ENCODE measurements at places on chromosomes 6 and 20.

GRCh38 chr6:122143813-122144601 lies 255.4 kb upstream of the HSF2 start:
- DNase-seq, result no peak
- H3K36me3 ChIP-seq, result no peaks in the 10 kb centered on the region
- no peak overlapping the region for H3K4me3 ChIP-seq
- no peaks in the 10 kb centered on the region for H3K4me1 ChIP-seq

GRCh38 chr6:90890683-90891330 lies 303.9 kb upstream of the MAP3K7 start:
- no peak overlapping the region for H3K27ac ChIP-seq
- no peaks in the 10 kb centered on the region for H3K4me1 ChIP-seq
- H3K36me3 ChIP-seq, result no peaks in the 10 kb centered on the region

DNA sequence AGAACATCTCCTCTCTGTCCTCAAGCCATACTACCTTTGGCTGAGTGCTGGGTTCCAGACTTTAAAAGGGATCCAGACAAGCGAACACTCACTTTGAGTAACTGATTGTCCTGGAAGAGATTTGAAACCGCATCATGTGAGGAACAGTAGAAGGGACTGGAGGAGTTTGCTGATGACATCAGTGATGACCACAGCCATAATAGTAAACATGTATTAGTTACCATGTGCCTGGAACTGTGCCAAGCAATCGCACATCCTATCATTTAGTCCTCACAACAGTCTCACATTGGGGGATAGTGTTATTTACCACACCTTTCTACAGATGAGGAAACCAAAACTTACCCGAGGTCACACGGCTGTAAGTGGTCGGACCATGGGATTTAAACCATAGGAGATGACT lies 39.8 kb downstream of the ARMC2 start:
- H3K36me3 ChIP-seq, result no peaks in the 10 kb centered on the region
- no peak for DNase-seq
- no peak overlapping the region for H3K27ac ChIP-seq
- H3K4me3 ChIP-seq, result no peak overlapping the region

DNA sequence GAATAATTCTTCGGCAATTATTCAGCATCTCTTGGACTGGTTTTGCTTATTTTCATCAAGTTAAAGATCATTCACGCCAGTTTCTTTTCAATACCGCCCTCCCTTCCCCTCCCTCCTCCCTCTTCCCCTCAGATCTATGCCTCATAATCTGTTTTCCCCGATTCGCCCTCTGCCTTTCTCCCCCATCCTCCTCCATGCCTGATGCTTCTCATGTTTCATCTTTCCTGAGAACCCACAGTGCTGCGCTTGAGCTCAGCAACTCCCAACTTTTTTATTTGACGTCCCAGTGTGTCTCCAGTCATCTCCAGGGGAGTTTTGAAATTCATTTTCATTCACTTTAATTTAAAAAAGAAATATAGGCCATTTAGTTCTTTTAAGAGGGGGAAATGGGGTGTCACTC lies 142.7 kb downstream of the PTPRT start:
- no peaks in the 10 kb centered on the region for H3K4me1 ChIP-seq
- no peak overlapping the region for H3K4me3 ChIP-seq
- no peaks in the 10 kb centered on the region for H3K36me3 ChIP-seq
- H3K27me3 ChIP-seq, result no peaks in the 10 kb centered on the region
- H3K27ac ChIP-seq, result no peak overlapping the region

DNA sequence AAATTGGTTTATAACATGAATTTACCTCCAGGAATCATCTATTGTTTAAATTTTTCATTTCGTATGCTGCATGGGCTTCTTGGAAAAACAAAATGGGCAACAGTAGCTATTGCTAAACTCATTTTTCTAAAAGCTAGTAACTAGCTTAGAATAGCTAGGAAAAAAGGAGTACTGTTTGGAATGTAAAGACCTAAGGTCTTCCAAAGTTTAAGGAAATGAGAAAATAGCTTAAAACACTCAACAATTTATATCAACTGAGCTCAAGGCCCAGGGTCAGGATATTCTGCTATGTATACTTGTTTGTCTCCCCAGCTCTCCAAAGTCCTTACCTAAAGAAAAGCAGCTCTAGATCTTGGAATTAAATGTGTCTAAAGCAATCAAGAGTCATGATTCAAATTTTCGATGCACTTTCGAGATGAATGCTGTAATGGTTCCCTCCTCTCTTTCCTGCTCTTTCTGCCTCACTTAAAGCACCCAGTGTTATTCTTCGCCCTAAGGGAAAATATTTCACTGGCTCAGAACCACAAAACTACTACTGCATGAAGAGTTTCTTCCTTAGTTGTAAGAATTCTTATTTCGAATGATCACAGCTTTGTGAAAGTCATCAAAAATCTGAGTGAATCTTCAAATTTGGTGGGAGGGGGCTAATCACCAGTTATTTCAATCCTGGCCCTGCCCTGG lies 41.6 kb downstream of the LYRM4 start:
- DNase-seq, result no peak
- H3K36me3 ChIP-seq, result no peaks in the 10 kb centered on the region
- H3K4me1 ChIP-seq, result no peaks in the 10 kb centered on the region
- no peak overlapping the region for H3K27ac ChIP-seq
- H3K27me3 ChIP-seq, result no peaks in the 10 kb centered on the region
- no peak overlapping the region for H3K4me3 ChIP-seq

- H3K27me3 ChIP-seq, result no peaks in the 10 kb centered on the region
- no peak for DNase-seq
- no peak overlapping the region for H3K4me3 ChIP-seq
- no peaks in the 10 kb centered on the region for H3K36me3 ChIP-seq
- H3K27ac ChIP-seq, result no peak overlapping the region
Observed at GRCh38 chr6:1774226-1774915, 164.7 kb downstream of the FOXC1 start.

DNA sequence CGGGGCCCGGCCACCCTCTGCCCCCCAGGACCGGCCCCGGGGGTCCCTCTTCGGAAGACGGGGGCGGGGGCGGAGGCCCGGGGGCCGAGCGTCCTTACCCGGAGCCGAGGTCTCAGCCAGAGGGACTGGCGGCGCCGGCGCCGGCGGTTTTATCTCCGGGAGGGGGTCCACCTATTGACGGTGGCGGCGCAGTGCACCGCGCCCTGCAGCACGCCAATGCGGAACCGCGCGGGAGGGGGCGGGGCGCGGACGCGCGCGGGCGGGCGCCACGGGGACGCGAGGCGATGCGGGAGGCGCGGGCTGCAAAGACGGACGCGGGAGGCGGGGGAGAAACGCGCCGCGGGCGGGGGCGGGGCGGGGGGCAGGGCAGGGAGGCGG lies at the start of gene EEF1A2:
TSS of gene EEF1A2 (minus strand) at position 124 of the 378 bp plus-strand sequence. CDS start 1,320 bp downstream, outside the sequence.
- no peak for DNase-seq
- no peaks in the 10 kb centered on the region for H3K36me3 ChIP-seq
- no peak within 1 kb of the TSS for H3K27ac ChIP-seq
- H3K27me3 ChIP-seq, result peaks cover 61% of the 10 kb centered on the region
- peaks cover 8% of the 10 kb centered on the region for H3K4me1 ChIP-seq

- no peak for DNase-seq
- no peaks in the 10 kb centered on the region for H3K36me3 ChIP-seq
- H3K4me1 ChIP-seq, result no peaks in the 10 kb centered on the region
- no peak overlapping the region for H3K4me3 ChIP-seq
- H3K27ac ChIP-seq, result no peak overlapping the region
Observed at GRCh38 chr6:24504649-24505586, 10.1 kb downstream of the ALDH5A1 start.

DNA sequence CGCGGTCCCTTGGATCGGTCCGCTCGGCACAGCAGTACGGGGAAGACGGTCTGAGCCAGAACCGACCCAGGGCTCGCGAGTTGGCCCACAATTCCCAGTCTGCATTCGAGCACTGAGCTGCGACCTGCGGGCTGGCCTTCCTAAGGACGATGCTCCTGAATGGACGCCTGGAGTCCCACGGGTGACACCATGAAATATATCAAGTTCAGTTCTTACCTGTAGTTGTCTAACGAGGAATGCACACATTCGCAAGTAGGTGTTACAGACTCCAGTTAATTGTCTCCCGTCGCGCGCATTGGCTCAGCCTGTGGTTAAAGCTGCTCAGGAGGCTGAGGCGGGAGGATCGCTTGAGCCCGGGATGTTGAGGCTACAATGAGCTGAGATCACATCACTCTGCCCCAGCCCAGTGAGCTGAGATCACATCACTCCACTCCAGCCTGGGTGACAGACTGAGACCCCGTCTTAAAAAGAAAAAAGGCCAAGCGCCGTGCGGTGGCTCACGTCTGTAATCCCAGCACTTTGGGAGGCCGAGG lies 802 bp downstream of the PEX7 start:
- 0 out of 2 replicates have a peak, but pooled peaks cover 4% of the 10 kb centered on the region for H3K27me3 ChIP-seq
- peak overlapping the region; percentile 65 for H3K4me3 ChIP-seq
- H3K4me1 ChIP-seq, result no peaks in the 10 kb centered on the region
- no peak overlapping the region for H3K27ac ChIP-seq

- H3K4me3 ChIP-seq, result no peak overlapping the region
- DNase-seq, result no peak
- H3K27me3 ChIP-seq, result no peaks in the 10 kb centered on the region
- no peaks in the 10 kb centered on the region for H3K36me3 ChIP-seq
- no peak overlapping the region for H3K27ac ChIP-seq
Observed at GRCh38 chr20:46965477-46965876, 70.8 kb downstream of the EYA2 start.

- no peaks in the 10 kb centered on the region for H3K27me3 ChIP-seq
- DNase-seq, result no peak
- no peak overlapping the region for H3K27ac ChIP-seq
- H3K4me1 ChIP-seq, result peaks cover 6% of the 10 kb centered on the region
- no peaks in the 10 kb centered on the region for H3K36me3 ChIP-seq
- no peak overlapping the region for H3K4me3 ChIP-seq
Observed at GRCh38 chr6:44825273-44825672, 437.8 kb downstream of the CDC5L start.

DNA sequence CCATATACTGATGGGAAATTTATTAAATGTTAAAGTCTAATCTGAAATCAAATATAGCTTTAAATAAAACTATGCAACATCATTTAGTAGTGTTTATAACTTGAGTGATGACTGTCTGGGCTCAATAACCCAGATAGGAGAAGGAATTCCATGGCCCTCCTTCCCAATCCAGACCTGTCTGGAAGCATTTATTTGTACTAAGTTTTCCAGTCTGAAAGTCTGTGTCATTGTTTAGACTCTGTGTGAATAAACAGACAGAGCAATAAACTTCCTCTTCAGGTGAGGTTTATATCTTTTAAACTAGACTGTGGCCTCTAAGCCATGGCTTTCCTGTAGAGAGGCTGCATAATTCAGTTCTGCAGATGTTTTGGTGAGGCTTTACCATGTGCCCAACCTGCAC lies 176.4 kb downstream of the SOX4 start:
- no peaks in the 10 kb centered on the region for H3K4me1 ChIP-seq
- H3K36me3 ChIP-seq, result no peaks in the 10 kb centered on the region
- H3K27me3 ChIP-seq, result no peaks in the 10 kb centered on the region
- DNase-seq, result no peak
- H3K4me3 ChIP-seq, result no peak overlapping the region

DNA sequence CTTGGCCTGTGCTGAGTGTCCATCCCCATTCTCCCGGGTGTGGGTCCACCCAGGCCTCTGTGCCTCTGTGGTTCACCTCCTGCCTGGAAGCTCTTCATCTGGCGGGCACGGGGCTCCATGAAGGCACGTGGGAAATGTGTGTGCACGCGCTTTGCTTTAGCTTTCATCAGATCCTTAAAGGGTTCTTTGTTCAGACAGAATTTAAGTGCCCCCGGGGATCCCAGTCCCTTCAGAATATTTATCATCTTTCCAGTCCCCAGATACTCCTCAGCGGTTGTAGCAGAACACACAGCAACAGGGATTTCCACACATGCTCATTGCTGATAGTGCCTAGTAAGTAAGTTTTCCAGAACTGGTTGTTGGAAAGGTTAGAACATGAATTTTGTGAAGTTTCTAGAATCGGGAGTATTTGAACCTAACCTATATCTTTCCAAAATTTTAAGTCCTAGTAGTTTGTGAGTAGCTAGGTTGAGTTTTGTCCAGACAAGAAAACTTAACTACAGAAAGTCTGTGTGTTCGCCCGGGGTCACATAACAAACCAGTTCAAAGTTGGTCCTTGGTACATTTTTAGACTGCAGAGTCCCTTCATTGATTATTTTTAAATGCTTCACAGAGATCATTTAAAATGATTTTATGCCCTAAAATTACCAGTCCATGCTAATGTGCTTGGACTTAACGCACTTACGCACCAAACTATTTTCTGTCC lies 67.7 kb downstream of the RPP40 start:
- no peaks in the 10 kb centered on the region for H3K27me3 ChIP-seq
- DNase-seq, result no peak
- no peak overlapping the region for H3K27ac ChIP-seq
- no peaks in the 10 kb centered on the region for H3K36me3 ChIP-seq

- DNase-seq, result no peak
- H3K36me3 ChIP-seq, result no peaks in the 10 kb centered on the region
- no peak overlapping the region for H3K27ac ChIP-seq
- no peak overlapping the region for H3K4me3 ChIP-seq
Observed at GRCh38 chr6:40914005-40914404, 125.0 kb downstream of the UNC5CL start.

Data from MM.1S (cell line).